ENCODE measurements at places on chromosomes 7 and 10.

DNA sequence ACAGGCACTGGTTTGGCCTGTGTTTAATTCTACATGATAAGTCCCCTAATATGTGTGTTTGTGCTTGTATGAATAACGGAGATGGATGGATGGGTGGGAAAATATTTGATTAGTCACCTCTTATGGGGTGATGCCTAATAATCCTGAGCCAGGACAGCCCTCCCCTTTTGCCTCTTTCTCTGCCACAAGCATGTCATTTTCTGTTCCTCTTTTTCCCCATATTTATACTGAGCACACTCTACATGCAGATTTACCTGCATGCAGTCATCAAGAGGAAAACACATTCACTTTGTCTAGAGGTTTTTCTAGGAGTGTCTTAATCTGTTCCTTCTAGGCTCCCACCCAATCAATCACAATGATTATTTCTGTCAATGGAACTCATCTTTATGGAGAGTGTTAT lies 111.6 kb upstream of the TBX20 start:
- no peak for DNase-seq

- DNase-seq, result no peak
Observed at GRCh38 chr7:56079450-56080185, 13.1 kb downstream of the PHKG1 start.

DNA sequence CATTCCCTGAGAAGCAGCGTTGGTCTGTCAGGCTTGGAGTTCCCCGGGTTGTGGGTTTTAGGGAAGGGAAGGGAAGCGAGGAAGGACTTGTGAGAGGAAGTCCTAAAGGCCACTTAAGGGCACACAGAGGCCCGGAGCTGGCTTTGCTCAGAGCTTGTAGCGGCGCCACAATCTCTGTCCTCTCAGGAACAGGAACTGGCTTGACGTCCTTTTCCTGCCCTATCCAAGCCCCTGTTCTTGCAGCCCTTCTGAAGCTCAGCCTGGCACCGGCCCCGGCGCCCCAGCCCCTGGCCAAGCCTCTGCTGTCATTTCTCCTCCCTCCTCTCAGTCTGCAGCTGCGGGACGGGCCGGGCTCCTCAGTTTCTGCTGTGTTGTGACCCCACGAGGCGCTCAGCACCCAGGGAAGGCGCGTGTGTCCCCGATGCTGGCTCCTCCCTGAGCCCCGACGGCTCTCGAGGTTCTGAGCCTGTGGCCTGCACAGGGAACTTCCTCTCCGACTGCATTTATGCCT lies at the start of gene GIMAP8:
Gene GIMAP8, plus strand, starts transcription at position 140 of the 511 bp plus-strand sequence. CDS start 16,069 bp downstream, outside the sequence.
- peak; percentile 29 for DNase-seq

GRCh38 chr7:82087099-82087498 lies 317.3 kb upstream of the HGF start:
- no peak for DNase-seq

DNA sequence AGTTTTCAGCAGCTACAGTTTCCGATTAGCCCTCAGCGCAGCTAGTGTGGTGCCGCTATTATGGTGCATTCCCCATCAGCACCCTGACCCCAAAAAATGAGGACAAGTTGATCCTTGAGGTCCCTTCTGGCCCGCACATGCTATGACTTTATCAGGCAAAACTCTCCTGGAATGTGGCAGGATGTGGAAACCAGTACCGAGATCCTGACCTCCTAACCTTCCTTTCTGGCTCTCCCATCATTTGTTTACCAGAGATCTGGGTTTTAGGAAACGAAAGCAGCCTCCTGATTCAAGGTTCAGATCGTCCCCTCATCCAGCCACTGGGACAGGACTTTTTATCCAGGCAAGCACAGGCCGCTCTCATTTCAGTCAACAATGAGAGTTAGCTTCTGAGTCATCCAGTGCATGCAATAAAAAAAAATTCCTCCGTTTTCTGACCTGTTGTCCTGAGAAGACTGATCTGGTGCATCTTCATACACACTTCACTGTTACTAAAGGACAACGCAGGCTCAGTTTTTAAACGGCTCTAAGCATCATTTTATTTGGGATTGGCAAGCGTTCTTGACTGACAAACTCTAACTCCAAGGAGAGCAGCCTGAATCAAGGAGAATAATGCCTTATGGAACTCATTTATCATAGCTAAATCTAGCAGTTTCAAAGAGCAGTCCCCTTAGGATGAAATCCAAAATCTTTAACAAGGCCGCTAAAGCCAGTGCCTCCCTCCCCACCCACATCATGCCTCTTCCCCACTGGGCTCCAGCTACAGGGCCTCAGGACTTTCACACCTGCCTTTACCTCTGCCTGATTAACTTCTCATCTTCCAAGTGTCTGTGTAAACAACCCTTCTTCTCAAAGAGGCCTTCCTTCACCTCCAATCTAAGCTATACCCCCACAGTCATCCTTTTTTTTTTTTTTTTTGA lies 17.1 kb downstream of the PDLIM1 start:
- DNase-seq, result no peak

DNA sequence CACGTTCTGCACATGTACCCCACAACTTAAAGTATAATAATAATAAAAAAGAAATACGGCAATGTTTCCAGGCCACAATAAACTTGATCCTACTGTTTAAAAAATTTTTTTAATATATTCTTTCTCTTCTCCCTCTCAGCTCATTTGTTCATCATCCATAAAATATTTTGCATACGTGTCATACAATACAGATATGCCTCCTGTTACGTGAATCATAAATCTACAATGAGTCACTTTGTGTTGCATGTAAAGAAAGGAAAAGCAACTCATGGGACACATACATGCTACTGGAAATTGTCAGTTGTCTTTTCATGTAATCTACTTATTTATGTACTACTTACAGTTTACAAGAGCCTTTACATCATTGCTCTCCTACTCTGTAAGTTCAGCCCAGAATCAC lies 1.1 kb upstream of the TECTB start:
- no peak for DNase-seq

- DNase-seq, result no peak
Observed at GRCh38 chr10:89301232-89301631, 614 bp upstream of the IFIT2 start.

GRCh38 chr7:126449611-126450268 lies 803.0 kb downstream of the GRM8 start:
- no peak for DNase-seq

DNA sequence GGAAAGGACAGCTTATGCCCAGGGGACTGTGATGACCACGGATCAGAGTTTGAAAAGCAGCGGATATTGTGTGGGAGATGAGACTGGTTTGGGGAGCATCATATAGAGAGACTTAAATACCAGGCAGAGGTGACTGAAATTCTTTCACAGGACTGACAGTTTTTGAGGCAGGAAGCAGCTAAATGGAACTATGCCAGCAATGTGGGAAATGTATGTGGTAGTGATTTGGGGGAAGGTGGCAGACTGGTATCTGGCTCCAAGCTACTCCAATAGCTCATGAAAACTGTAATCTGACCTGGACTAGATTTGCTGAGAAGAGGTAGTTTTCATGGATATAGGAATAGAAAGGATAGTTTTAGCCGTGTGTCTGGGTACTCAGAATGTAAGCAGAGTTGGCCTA lies 592.6 kb downstream of the REEP3 start:
- DNase-seq, result no peak

DNA sequence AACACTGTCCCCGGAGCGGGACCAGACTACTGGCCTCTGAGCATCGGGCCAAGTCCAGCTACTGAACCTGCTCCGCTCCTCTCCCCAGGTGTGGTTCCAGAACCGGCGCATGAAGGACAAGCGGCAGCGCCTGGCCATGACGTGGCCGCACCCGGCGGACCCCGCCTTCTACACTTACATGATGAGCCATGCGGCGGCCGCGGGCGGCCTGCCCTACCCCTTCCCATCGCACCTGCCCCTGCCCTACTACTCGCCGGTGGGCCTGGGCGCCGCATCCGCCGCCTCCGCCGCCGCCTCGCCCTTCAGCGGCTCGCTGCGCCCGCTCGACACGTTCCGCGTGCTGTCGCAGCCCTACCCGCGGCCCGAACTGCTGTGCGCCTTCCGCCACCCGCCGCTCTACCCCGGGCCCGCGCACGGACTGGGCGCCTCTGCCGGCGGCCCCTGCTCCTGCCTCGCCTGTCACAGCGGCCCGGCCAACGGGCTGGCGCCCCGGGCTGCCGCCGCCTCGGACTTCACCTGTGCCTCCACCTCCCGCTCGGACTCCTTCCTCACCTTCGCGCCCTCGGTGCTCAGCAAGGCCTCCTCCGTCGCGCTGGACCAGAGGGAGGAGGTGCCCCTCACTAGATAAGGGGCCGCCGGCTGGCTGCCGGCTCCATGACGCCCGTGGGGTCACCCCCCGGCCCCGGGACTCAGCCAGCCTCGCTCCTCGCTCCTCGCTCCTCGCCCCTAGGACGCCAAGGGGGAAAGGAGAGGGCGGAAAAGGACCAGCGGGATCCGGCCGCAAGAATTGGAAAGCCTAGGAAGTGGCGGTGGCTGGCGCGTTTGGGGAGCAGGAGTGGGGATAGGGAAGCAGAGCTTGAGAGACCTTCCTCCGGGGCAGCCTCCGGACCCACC lies 3.4 kb downstream of the EVX1 start:
- no peak for DNase-seq

DNA sequence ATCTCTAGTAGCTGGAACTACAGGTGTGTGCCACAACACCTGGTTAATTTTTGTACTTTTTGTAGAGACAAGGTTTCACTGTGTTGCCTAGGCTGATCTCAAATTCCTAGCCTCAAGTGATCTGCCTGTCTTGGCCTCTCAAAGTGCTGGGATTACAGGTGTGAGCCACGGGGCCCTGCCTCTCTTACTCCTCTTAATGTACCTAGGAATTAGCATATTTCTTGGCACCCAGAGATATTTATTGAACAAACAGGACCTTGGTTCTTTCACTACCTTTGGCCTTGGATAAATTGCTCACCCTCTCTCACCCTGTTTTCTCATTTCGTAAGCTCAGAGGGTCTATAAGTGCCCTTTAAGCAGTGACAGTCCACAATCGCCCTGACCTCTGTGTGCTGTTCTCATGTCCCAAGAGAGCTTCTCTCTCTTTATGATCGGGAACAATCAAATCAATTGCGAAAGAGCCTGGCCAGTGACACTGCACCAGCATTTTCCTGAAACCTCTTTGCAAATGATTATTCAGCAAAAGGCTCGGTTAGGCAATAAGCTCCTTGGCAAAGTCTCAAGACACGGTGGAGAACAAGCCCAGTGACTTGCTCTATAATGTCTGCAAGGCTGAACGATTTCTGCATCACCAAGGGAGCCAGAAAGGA lies 117.7 kb downstream of the APBB1IP start:
- DNase-seq, result no peak

- DNase-seq, result no peak
Observed at GRCh38 chr7:27616914-27617548, 45.7 kb downstream of the HIBADH start.

DNA sequence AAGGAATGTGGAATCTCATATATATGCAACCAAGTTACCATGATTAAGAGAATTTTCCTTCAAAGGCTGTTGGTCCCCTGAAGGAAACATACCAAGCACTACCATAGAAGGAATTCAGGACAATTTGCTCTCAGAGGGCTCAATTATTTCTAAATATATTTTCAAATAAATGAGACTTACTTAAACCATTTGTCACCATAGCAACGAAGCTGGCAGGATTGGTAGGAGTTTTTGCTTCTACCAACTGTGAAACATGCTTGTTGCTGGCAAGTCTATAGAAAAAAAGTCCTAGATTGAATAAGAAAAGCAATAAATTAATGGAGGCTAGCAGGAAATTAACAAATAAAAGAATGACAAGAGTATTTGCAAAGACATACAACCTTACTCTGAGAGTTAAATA lies 156.9 kb upstream of the NPSR1 start:
- no peak for DNase-seq

DNA sequence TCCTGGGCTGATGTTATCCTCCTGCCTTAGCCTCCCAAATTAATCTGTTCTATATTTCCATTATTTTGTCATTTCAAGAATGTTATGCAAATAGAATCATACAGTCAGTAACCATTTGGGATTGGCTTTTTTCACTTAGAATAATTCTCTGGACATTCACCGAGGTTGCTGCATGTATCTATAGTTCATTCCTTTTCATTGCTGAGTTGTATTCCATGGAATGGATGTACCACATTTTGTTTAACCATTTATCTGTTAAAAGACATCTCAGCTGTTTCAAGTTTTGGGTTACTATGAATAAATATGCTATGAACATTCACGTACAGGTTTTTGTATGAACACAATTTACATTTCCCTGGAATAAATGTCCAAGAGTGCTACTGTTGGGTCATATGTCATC lies 44.9 kb downstream of the ARHGAP21 start:
- no peak for DNase-seq

GRCh38 chr7:98514211-98515031 lies 102.7 kb upstream of the NPTX2 start:
- DNase-seq, result no peak

DNA sequence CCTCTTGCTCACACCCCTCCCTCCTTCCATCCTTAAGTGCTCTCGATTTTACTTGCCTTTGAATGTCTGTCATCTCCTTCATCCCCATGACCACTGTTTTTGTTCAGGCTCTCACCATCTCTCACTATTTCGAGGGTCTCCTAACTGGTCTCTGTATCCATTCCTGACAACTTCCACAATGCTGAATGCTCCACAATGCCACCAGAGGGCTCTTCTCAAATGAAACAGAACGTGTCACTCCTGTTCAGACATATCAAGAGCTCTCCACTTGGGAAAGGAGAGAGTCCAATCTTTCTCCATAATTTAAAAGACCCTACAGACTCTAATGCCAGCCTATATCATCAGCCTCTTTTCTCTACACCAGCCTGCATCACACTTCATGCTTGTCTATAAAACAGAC lies 9.0 kb upstream of the SLC13A1 start:
- no peak for DNase-seq

GRCh38 chr10:122852261-122852660 lies 6.6 kb upstream of the CUZD1 start:
- no peak for DNase-seq

Measured in effector memory CD4-positive, alpha-beta T cell (primary cell).